Transverse colon (tissue), 4 donors: ENCODE measurements at places on chromosomes 2 and 18.

DNA sequence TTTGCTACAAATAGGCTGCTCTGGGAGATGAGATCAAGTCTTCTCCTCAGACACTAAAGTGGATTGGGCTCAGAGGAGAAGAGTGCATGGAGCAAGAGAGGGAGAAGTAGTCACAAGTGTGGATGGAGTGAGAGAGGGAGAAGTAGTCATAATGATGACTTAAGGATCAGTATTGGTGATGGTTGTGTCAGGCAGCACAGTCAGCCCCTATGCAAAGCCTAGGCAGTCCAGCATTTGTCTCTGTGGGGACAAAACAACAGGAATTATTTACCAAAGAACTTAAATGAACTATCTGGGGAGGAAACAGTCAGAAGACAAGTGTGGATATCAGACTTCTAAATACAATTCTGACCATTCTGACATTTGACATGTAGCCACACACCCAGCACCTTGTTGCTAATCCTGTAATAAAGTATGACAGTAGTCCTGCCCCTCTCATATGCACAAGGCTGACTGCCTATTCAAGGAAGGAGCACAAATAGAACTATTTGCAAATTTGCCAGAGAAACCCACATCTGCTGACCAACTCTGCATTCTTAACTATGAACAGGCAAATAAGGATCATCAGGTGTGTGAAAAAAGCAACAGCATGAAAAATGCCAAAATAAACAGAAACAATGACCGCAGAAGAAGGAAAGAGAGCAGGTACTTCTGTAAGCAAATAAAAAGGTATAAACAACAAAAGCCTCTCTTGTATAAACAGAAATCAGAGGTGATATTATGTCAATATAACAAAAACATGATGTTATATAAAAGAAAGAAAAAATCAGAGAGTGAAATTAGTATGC is 1597.9 kb upstream of the ACVR2A start:
- DNase-seq: no peak

DNA sequence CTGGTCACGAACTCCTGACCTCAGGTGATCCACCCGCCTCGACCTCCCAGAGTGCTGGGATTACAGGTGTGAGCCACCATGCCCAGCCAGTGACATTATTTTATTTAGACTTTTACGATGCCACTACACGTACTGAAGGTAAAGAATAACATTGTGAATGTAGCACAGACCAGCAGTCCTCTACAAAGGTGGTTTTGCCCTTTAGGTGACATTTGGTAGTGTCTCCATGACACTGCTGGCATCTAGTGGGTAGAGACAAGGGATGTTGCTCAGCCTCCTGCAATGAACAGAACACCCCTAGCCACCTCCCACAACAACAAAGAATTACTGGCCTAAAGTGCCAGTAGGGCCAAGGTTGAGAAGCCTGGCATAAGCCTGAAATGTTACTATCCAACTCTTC is 69.5 kb downstream of the MYOM1 start:
- DNase-seq: no peak

DNA sequence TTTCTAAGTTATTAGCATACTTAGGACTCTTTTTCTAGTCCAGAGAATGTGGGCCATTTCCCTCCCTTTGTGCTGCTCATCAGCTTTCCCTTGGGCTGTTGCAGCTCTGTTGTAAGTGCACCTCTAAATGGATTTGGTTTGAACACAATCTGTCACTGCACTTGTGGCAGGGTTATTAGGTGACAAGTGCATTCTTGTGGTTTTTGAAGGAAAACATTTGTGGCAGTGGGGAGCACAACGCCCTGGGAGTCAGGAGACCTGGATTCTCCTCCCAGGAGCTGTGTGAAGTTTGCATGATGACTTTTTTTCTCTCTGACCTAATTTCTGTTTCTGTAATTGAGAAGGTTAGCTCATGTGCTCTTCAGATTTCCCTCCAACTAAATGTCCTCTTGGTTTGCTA is 630.9 kb upstream of the FAM98A start:
- no peak for DNase-seq

DNA sequence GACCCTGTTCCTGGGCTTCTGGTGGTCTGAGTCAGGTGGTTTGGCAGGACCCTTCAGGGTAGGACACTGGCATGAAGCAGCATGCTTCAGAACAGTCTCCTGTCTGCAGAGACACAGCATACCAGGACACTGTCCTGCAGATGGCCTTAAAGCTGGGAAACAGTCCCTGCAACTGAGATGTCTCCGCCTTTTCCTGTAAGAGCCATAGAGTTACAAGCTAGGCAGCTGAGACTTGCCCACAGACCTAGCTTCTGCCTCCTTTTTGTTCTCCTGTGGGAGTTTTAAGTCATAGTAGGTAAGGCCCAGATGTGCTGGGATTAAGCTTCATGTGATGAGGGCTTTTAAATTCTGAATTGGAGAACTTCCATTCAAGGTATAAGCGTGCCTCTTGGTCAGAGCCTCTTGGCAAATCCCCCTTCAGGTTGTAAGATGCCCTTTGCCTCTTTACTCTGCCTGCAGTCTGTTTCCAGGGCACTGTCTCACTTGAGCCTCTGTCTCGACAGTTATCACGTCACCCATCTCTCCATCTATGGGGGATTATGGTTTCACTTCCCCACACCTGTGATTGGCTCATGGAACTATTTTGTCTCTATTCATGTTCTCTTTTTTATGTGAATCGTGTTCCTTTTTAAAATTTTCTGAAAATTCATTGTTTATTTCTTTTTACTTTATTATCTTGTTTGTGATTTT is 51.8 kb downstream of the COA5 start:
- DNase-seq: no peak

GRCh38 chr2:241031436-241032165 is 33.2 kb downstream of the SNED1 start:
- DNase-seq: no peak

DNA sequence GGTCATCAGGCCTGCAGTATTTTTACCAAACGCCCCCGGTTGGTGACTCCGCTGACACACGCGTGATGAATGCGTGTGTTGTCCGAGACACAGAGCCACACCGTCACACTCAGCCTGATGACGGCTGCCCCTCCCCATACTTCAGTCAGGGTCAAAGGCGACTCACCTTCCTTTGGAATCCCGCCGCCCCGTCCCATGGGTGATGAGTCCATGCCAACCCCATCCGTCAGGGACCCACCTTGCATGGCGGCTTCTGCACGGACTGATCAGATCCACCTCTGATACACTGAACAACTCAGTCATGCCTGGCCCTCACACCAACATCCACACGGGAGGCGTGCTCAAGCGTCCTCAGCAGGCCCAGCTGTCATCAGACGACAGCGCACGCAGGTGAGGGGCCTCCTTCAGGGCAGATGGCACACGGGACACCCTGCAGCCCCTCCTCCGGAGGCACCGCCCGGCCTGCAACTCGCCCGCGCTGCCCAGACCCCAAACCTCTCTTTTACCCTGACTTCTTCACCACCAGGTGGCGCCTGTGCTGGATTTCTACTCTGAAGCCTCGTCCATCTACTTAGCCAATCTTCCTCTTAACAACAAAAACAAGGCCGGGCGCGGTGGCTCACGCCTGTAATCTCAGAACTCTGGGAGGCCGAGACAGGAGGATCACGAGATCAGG is 89.2 kb downstream of the ZNF516 start:
- DNase-seq: peak; percentile 52

- no peak for DNase-seq
Observed at GRCh38 chr2:238985041-238985729, 137.3 kb downstream of the TWIST2 start.

GRCh38 chr2:101710471-101711318 is 13.2 kb downstream of the MAP4K4 start:
- DNase-seq: no peak

GRCh38 chr2:144378551-144378950 is 141.4 kb downstream of the ZEB2 start:
- no peak for DNase-seq
